ENCODE measurements at places on chromosomes 11 and 22.

GRCh38 chr11:107621081-107621480 lies 30.1 kb downstream of the ELMOD1 start:
- no peak for DNase-seq

DNA sequence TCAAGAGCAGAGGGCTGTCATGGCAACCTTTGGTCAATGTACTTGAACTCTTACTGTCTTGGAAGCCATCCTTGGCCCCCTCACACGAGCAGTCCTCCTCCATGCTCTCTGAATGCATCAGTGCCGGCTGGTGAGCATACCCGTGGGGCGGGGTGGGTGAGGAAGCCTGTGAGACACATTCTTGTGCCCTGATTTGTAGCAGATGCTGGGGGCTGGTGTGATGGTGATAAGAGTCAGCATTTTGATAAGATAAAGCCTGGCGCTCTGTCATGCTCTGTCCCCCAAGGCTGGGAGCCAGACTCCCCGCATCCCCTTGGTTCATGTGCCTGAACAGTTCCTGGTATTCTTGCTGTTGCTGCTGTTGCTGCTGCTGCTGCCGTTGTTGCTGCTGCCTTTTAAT lies 20.5 kb upstream of the APOA1 start:
- no peak for DNase-seq

GRCh38 chr11:118438314-118438931 lies 2.1 kb downstream of the KMT2A start:
- no peak for DNase-seq

GRCh38 chr11:843086-843734 lies 558 bp downstream of the TSPAN4 start:
- no peak for DNase-seq

DNA sequence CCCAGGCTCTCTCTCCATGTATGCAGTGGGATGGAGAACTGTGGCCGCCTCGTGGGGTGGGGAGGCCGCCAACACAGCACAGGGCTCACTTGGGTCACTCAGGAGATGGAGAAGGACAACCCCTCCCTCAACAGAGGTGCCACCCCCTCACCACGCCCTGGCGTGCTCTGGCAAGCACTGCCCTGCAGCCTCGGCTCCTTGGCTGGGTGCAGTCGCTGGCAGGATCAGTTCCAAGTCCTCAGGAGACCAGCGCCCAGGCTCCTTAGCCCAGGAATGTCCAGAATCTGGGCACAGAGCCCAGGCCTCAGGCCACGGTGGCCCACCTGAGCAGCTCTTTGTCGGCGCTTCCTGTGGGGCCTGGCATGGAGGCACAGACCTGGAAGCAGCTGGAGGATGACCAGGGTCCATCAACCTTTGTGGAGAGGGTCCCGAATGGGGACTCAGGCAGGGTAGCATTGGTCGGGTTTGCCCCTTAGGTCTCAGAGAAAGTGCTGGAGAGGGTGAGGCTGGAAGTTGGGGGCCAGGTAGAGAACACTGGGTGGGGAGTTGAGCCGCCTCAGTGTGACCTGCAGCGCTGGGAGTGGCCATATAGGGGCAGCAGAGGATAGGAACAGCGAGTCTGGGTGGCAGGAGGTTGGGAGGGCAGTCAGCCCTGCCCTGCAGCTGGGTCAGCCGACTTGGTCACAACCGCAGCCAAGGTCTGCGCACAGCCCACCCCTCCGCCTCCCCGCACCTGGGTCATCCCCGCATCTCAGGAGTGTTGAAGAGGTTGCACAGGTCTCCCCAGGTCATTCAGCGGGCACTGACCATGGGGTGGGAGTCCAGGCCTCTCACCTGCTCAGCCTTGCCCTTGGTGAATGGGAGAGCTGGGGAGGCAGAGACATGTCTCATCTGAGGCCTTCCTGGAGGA lies 8.2 kb downstream of the SUSD2 start:
- no peak for DNase-seq

- DNase-seq = no peak
Measured at GRCh38 chr11:44725016-44725685, 1.6 kb upstream of the TSPAN18 start.

- no peak for DNase-seq
Measured at GRCh38 chr22:47018010-47018910, 255.8 kb downstream of the TBC1D22A start.

GRCh38 chr11:126917531-126918204 lies 82.9 kb downstream of the KIRREL3 start:
- DNase-seq = no peak

GRCh38 chr22:39466228-39467006 lies 9.6 kb downstream of the MGAT3 start:
- DNase-seq = no peak

DNA sequence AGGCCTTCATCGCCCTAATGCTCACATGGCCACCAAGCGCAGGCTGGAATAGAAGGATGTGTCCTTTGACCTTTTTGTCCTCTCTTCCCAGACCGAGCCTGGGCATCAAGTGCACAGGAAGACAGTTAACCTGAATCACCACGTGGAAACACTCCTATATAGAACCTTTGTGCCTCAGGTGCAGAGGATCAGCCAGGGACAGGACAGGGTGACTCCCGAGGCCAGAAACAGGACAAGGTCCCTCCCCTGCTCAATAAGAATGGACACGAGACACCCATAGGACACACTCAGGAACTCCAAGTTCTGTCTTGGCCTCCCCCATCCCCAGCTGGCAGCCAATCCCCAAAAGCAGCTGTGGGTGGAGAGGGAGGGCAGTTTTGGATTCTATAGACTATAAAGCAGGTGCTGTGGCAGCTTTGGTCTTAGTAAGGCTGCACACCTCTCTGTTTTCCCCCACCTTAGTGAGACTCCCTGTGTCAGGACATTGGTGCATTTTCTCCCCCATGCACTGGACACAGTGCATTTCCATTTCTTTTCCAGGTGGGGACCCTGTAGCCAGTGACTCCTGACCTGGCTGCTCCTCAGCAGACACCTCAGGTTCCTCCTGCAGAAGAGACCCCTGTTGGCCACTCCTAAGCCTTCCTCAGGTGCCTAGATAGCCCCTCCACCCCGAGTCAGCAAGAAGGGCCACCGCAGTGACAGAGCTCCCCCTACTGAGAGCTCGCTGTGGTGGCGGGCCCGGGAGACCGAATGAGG lies 43.6 kb upstream of the POU2AF1 start:
- DNase-seq = no peak

DNA sequence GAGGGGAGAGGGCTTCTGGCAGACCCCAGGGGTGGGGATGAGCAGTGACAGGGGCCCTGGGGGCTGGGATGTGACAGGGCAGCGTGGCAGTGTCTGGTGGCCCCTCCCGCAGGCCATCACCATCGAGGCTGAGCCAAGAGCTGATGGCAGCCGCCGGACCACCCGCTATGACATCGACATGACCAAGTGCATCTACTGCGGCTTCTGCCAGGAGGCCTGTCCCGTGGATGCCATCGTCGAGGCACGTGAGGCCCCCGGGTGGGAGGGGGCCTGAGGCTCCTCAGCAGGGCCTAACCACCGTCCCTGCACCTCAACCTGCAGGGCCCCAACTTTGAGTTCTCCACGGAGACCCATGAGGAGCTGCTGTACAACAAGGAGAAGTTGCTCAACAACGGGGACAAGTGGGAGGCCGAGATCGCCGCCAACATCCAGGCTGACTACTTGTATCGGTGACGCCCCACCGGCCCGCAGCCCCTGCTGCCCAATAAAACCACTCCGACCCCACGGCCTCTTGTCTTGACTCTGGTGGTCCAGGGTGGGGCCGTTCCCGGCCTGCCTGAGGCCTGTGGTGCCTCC lies 2.6 kb upstream of the TCIRG1 start:
- DNase-seq = no peak

- DNase-seq = no peak
Measured at GRCh38 chr11:57341250-57341808, 3.2 kb downstream of the P2RX3 start.

- DNase-seq = no peak
Measured at GRCh38 chr11:15490535-15490934, 375.8 kb downstream of the INSC start.

- DNase-seq = no peak
Measured at GRCh38 chr11:78132475-78132874, 7.0 kb downstream of the ALG8 start.

DNA sequence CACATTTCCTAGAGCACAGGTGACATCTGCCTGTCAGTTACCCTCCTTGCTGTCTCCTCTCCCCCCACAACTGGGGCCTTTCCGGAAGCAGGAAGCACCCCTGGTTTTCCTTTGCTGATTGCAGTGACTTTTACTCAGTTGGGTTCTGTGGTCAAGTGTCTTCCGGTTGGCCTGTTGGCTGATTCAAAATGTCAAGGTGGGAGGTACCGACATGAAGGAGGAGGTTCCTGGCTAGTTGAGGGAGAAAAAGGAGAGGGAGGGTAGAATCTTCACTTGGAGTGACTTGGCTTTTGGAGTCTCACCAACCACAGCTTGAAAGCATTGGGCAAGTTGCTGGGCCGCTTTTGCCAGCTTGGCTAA lies 9.3 kb upstream of the ADAMTS15 start:
- no peak for DNase-seq

- DNase-seq = no peak
Measured at GRCh38 chr22:26139310-26139709, 30.0 kb upstream of the SEZ6L start.

DNA sequence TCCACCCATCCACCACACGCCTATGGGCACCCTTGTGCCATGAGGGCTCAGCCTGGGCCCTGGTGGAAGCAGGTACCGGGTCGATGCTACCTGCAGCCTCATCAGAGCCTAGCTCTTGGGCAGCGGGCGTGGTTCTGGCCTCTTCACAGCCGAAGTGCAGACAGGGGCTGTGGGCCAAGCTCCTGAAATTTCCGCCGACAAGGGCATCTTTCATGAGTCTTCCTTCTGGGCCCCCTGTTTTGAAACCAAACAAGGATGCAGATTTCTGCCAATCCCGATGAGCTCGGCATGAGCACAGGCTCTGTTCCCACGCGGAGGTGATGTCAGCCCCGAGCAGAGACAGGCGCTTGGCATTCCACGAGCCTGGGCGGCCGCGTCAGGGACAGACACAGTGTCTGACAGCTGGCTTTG lies 22.6 kb upstream of the MGAT3 start:
- DNase-seq = no peak

GRCh38 chr11:7645206-7645605 lies 28.1 kb downstream of the CYB5R2 start:
- no peak for DNase-seq

DNA sequence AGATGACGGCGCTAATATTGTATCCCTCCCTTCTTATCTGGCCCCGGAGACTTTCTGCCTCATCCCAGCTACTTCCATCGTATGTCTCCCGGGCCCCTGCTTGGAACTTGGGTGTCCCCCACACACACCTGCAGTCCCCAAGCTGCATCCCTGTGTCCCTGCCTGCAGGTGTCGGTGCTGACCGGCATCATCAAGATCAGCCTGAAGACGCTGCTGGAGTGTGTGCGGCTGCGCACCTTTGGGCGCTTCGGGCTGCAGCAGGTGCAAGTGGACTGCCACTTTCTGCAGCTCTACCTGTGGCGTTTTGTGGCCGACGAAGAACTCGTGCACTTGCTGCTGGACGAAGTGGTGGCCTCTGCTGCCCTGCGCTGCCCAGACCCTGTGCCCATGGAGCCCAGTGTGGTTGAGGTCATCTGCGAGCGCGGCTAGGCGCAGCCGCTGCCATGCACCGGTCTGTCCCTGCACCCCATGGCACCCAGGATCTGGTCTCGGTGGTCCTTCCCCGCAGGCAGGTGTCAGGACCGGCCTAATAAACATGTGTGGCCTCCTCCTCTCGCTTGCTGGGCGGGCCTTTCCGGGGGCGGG lies 421 bp upstream of the TM7SF2 start:
- DNase-seq = no peak

DNA sequence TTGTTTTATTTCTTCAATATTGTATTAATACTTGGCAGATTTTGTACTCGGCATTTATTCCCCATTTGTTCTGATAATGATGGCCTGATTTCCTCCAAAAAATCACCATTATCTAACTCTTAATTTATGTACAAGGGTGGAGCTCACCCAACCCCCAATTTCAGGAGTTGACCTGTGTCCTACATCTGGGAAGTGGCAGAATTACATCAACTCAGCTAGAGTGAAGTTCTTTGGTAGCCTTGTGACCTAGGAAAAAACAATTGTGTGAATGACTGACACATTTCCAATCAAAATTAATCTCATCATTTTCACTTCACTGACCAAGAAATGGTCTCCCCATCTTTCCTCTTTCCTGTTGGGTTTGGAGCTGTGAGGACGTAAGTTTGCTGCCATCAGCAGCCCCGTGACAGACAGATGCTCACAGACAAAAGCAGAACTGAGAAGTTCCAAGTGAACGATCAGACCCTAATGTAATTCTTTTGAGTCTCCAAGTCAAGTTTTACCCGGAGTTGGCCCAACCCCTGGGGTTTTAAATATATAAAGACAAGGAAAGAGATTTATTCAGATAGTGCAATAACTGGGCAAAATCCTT lies 16.6 kb upstream of the MS4A6E start:
- no peak for DNase-seq

- no peak for DNase-seq
Measured at GRCh38 chr22:22759889-22760546, 115.6 kb downstream of the GGTLC2 start.

GRCh38 chr11:102276362-102276761 lies 40.9 kb upstream of the BIRC3 start:
- no peak for DNase-seq
